ENCODE measurements at places on chromosomes 5 and 9.

DNA sequence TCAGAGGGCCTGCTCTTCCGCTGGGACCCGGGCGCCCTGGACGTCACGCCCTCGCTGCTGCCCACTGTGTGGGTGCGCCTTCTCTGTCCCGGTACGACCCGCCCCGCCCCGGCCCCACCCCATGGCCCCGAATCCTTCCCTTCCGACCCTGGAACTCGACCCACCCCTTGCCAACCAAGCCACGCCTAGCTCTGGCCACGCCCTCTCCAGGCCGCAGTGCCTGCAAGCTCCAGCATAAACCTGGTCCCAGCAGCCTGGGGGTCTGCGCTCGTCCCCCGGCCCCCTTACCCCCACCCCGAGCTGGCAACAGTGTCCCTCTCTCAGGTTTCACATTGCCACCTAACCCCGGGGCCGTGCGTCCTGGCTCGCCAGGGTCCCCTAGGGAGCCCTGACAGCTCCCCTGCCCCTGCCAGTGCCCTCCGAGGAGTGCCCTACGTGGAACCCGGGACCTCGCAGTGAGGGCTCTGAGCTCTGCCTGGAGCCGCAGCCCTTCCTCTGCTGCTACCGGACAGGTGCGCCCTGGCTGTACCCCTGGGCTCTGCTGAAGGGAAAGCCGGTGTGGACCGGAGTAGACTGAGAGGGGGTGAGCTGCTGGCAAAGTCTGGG, 3.4 kb downstream of the ADGRD2 start:
- DNase-seq, result no peak

DNA sequence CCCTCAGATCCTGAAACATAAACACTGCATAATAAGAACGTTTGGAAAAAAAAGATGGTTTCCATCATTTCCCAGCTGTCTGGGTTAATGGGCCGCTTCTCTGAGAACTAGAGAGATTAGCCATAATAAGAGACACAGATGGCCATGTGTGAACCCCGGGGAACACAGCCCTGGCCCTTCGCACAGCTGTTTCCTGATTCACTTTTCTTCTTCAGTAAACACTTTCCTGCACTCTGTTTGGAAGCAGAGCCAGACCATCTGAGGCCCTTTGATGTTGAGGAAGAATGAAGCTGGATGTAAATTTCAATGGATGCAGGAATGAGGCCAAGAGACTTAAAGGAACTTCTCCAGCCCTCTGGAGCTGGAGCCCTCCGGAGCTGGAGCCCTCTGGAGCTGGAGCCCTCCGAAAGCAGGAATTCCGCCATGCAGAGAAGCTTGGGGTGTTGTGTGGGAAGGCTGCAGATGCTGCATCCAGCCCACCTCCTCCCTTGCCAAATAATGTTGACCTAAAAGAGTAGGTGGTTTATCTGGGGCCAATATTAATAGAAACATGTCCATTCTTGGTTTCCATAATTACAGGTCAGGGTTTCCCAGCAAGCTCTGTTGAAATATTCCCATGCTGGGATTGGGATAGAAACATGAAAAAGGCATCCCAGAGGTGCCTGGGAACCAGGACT, 218.9 kb downstream of the NXNL2 start:
- DNase-seq, result no peak

- no peak for DNase-seq
These were observed 428.7 kb upstream of the SGCD start for GRCh38 chr5:155898284-155898683.

DNA sequence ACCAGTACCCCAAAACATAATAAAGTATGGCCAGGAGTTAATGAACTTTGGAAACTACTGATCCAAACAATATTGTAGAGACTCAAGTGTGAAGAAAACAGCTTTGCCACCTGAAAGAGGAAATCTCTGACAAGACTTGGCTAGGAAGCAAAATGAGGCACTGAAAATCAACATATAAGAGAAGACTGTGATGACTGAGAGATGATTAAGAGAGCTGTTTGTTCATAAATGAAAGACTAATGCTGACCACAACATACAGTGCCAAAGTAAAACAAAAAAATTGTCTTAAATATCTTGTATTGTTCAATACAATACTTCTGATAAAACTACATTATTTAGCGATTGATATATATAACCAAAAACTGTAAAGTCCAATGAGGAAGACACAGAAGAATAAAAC, 7.2 kb downstream of the RC3H2 start:
- DNase-seq, result no peak

GRCh38 chr5:157529002-157529401, 46.6 kb downstream of the ADAM19 start:
- DNase-seq, result no peak

- DNase-seq, result no peak
These were observed 73.7 kb downstream of the VPS13A start for GRCh38 chr9:77251050-77251449.

GRCh38 chr5:59864718-59865117, 28.8 kb downstream of the PDE4D start:
- no peak for DNase-seq

DNA sequence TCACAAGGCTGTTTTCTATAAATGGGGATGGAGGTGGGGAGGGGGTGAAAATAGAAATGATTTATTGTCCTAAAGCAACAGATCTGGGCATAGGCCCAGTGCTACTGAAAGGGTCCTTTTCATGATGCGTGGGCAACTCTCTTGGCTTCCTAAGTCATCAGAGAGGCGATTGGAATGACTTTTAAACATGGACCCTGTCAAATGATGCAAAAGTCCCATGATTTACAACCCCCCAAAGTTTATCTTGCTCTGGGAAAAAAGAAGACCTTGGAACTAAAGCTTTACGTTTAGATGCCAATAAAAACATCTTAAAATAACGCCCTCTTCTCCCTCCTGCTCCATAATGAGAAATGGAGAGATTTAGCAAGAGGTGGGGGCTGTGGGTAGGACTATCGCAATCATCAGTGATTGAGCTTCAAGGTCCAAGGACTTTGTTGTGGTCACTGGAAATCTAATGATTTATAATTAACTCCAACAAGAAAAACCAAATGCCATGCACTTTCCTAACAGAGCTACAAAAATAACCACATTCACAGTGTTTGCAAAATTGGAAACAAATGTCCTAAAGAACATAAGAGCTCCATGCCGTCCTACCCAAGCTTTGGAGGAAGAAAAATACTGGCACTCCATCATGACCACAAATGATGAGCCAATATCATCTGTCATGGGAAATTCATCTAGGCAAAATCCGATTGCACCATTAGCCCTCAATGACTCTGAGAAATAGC, 167.5 kb upstream of the CLINT1 start:
- no peak for DNase-seq

GRCh38 chr9:74006935-74007334, 490.2 kb upstream of the RORB start:
- no peak for DNase-seq

DNA sequence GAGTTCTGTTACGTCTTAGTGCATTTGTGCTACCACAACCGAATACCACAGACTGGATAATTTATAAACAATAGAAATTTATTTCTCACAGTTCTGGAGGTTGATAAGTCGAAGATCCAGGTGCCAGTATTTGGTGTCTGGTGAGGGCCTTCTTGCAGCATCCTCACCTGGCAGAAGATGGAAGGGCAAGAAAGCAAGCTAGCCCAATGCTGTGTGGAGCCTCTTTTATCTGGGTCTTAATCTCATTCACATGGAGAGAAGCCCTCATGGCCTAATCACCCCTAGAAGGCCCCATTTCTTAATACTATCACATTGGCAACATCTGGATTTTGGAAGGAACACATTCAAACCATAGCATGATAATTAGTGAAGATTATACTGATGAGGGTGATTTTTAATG, 159.3 kb downstream of the CHSY3 start:
- DNase-seq, result no peak

- DNase-seq, result no peak
These were observed 98.1 kb downstream of the DIRAS2 start for GRCh38 chr9:90544488-90544887.

GRCh38 chr5:55304584-55304983, 2.9 kb downstream of the DHX29 start:
- DNase-seq, result no peak

- no peak for DNase-seq
These were observed 3.4 kb downstream of the LRRC14B start for GRCh38 chr5:194603-195209.

DNA sequence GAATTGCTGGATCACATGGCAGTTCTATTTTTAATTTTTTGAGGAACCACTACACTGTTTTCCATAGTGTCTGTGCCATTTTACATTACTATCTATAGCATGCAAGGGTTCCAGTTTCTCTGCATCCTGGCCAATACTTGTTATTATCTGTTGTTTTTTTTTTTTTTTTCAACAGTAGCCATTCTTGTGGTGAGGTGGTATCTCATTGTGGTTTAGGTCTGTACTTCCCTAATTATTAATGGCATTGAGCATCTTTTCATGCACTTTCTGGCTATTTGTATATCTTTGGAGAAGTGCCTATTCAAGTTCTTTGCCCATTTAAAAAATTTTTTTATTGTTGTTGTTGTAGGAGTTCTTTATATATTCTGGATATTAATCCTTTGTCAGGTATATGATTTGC, 97.7 kb downstream of the GDNF start:
- no peak for DNase-seq

- no peak for DNase-seq
These were observed 91.2 kb upstream of the CPEB4 start for GRCh38 chr5:173796721-173797495.

GRCh38 chr5:89437450-89438435, 554.8 kb upstream of the MEF2C start:
- DNase-seq, result no peak

GRCh38 chr9:16871336-16872151, 1.1 kb upstream of the BNC2 start:
- no peak for DNase-seq

DNA sequence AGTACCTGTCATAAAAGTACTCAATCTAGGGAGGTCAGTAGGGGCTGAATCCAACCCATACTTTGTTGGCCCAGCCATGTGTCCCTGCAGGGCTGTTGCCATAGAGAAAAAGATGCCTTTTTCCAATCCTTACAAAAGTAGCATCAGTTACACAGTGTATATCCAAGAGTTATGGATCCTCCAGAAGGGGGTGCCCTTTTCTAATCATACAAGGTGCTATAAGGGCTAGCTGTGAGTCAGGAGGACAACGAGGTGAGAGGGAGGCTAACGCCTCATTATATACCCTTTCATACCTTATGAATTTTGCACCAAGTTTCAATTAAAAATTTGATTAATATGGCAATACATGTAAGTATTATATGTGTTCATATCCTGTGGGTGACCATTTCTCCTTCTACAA, 4.8 kb downstream of the KIAA0825 start:
- no peak for DNase-seq

DNA sequence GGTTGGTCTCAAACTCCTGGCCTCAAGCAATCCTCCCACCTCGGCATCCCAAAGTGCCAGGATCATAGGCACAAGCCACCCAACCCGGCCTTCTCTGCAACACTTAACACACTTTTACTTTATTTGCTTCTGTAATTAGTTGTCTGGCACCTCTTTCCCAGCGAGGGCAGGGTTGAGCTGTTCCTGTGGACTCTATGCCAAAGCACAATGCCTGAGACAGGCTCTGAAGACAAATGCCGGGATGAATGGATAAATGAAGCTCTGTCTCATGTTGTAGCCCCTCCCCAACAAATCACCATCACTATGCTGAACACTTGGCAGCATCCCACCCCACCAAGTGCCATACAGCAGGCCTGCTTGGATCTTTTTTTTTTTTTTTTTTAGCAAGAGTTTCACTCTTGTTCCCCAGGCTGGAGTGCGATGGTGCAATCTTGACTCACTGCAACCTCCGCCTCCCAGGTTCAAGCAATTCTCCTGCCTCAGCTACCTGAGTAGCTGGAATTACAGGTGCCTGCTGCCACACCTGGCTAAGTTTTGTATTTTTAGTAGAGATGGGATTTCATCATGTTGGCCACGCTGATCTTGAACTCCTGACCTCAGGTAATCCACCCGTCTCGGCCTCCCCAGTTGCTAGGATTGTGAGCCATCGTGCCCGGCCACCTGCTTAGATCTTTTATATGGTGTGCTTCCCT, 21.3 kb downstream of the GPX3 start:
- DNase-seq, result no peak

GRCh38 chr5:78295035-78295961, 800 bp upstream of the AP3B1 start:
- DNase-seq, result no peak

Data from activated CD8-positive, alpha-beta memory T cell treated with anti-CD3 and anti-CD28 coated beads for 4 hours (primary cell).